Activated CD4-positive, alpha-beta T cell treated with anti-CD3 and anti-CD28 coated beads, Interleukin-2, amount 50 U/mL, for 48 hours (primary cell): ENCODE measurements at places on chromosomes 4 and X.
A peak's percentile ranks its signal among the peaks of the same experiment; 100 is the strongest.

GRCh38 chr4:178463747-178464146, 1021.5 kb upstream of the AGA start:
- DNase-seq: no peak

DNA sequence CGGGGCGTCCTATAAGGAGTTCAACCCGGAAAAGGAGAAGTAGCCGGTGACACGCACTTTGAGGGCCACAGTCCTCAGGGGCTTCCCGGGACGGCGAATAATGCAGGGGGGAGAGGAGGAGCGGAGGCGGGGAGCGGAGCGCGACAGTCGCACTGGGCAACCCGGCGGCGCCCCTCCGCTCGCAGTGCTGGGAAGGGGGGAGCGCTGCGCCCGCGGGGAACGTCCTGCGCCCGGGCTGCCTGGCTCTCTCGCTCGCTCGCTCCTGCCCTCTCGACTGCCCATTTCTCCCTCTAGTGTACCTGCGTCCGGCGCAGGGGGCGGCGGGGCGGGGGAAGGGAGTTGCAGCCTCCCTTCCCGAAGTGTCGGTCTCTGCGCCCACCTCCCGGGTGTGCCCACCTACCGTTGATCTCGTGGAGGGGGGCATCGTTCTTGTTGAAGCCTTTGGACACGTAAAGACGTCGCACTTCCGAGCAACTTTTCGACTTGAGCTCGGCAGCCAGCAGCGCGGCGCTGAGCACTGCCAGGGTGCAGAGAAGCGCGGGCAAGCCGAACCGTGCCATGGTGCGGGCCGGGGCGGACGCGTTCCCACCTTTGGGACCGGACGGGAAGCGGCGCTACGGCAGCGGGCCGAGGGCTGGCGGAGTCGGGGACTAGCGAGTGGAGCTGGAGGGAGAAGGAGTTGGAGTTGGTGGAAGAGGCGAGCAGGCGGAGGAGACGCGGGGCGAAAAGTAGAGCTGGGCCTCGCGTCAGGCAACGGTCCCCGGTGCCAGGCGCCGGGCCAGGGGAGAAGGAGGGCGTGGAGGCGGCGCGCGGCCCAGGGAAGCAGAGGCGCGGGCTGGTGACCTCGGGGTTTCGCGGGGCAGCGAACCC, 648 bp downstream of the GPC4 start:
- peak; percentile 0 for DNase-seq

DNA sequence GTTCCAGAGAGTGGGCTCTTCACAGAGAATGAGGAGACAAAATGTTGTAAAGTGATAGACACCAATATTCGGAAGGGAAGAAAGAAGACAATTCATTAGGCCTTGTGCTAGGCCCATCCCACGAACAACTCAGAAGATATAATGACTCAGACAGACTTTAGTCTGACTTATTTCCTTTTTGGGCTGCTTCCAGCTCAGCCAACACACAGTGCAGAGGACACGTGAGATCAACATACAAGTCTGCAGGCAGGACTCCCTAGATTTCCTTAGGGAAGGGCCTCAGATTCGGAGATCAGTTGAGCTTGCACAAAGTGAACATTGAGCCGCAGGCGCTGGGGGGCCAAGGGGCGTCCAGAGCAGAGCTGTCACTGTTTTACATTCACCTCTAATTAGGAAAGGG, 290.7 kb upstream of the TENM3 start:
- DNase-seq: no peak

- DNase-seq: no peak
Measured at GRCh38 chr4:101678180-101678579, 112.3 kb upstream of the BANK1 start.

- no peak for DNase-seq
Measured at GRCh38 chrX:32530802-32531403, 680.4 kb downstream of the DMD start.

DNA sequence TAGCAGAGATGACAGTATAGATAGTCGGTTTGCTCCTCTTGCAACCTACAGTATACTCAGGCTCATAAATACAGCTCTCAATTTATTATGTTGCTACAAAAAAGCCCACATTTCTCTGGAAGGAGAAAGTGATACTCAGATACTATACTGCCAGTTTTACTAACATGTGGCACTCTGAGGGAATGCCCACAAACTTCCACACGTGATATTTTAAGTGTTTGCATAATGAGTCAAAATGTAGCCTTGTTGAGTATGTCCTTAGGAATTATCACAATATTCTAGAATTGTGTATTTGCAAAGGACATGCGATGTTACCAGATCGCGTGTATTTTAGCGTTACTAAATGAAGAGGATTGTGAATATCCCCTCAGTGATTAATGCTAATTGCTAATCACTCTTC, 929.1 kb downstream of the STIM2 start:
- DNase-seq: no peak

DNA sequence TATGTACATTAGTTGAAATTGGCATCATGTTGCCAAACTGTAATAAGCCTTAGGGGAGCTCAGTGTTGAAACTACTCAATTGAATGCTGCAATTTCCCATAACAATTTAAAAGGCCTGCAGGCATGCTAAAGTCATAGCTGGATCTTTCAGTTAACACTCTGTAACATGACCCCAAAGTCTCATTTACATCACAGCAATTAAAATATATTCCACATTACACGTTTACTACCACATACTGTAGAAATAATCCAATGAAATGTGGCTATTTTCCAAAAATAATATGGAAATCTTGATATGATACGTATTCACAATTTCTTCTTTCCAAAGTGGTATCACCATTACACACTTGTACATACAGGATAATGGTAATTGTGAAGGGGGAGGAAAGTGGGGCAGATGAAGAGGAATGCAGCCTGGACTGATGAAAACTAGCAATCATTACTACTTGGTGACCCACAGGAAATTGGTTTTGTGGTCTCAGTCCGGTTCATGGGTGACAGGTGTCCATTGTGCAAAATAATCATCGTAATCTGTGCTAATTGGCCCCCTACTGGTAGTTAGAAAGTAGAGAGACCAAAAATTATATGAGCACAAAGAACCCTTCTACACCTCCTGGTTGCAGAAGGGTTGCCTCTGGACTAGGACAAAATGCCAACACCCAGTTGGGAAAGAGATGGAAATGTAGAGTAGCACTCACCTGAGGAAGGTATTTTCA, 63.7 kb downstream of the TENM3 start:
- no peak for DNase-seq

GRCh38 chr4:11724731-11725130, 296.0 kb upstream of the HS3ST1 start:
- no peak for DNase-seq

GRCh38 chr4:176654565-176655216, 138.0 kb downstream of the VEGFC start:
- no peak for DNase-seq

DNA sequence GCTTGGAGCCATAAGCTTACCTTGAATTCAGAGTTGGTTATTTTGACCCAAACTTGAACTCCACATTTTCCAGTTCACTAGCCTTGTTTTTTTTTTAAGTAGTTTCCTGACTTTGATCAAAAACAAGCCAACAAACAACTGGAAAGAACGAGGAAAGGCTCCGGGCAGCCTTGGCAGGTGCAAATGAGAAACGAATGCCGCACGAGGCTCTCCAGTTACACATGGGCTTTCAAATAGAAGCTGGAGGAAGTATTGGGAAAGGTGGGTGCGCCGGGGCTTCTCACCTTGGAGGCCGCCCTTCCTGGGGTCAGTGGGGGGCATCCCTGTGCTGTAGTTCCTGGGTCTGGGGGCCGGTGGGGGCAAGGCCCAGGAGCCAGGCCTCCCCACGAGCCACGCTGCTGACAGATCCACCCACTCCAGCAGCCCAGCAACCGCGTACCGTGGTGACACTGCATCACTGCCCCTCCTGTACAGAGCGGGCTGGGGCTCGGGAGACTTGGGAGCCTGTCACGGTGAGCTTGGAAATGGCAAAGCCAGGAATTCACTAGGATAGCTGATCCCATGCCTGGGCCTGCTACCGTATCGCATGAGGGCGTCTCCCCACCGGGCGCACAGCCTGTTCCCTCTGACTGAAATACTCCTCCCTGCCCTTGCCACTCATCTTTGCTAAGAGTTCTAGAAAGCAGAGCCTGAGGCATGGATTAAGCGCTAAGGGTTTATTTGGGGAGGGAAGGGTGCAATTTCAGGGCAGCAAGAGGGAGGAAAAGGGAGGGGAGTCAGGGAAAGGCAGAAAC, 50.9 kb upstream of the ADRA2C start:
- DNase-seq: no peak

GRCh38 chrX:114611018-114611619, 27.2 kb downstream of the HTR2C start:
- peak; percentile 1 for DNase-seq

DNA sequence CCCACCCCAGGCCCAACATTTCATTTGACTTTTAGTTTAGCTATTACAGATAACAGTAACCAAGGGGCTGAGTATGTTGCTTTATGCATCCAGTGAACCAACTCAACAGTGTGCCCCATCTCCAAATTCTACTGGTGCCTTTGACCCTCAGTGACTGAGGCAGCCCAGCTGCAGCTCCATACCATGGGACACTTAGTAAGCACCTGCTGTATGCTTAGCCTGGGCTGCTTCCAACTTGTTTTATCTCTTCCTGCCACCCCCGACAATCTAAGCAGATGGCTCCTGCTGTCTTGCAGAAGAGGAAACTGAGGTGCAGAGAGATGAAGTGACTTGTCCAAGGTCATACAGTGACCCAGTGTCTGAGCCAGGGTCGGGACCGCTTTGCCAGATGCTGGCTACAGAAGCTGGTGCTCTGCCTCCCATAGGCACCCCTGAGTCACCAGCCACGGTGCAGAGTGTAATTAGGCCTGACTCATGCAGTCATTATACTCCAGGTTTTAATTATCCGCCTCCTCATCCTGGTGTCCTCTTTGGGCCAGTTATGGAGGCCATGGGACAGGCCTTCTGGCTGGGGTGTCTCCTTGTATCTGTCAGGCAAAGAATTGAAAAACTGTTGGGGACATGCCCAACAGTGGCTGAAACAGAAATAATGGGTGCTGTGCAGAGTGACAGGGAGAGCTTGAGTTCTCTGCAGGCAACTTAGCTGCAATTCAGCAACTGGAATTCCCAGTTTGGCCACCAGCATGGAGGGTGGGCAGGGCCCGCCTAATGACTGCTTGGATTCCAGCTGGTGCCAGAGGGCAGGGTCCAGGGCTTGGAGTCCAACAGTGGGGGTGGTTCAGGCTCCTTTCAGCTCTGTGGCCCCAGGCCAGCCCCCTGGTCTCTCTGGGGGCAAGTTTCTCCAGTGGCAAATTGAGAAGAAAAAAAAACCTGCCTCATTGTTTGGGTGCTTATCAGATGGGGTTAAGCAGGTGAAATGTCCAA, 8.2 kb upstream of the GPR78 start:
- no peak for DNase-seq

- no peak for DNase-seq
Measured at GRCh38 chrX:31331015-31331414, 259.2 kb upstream of the FTHL17 start.

- DNase-seq: no peak
Measured at GRCh38 chr4:101981756-101982155, 191.2 kb downstream of the BANK1 start.

DNA sequence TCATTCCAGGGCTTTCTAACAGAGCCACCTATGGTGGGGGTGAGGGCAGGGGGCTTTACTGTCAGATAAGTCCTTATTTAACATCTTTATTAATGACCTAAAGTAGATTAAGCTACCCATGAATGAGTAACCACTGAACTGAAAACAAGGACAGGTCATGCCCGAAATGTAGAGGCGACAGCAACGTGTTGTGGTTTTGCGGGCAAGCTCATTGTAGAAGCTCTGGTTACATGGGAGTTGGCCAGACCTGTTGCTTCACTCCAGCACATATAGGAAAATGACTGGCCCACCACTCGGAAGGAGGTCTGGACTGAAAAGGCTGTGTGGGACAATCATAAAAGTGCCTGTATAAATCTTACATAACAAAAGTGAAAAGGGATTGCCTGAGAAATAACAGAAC, 109.6 kb upstream of the NDP start:
- no peak for DNase-seq

- no peak for DNase-seq
Measured at GRCh38 chr4:156634612-156635011, 337.0 kb downstream of the PDGFC start.

- no peak for DNase-seq
Measured at GRCh38 chrX:53044995-53045394, 3.6 kb upstream of the GPR173 start.

GRCh38 chrX:14359727-14360126, 169.6 kb upstream of the GLRA2 start:
- DNase-seq: no peak

DNA sequence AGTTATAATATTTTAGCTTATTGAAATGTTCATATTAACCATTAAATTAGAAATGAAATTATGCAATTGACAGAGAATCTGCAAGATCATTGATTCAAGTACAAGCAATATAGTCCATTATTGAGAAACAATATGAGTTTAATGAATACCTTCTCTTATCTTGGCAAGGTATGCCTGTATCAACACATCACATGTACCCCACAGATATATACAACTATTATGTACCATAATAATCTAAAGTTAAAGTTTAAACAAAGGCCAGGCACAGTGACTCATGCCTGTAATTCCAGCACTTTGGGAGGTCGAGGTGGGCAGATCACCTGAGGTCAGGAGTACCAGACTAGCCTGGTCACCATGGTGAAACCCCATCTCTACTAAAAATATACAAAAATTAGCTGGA, 514.7 kb downstream of the PCDH7 start:
- DNase-seq: no peak

- no peak for DNase-seq
Measured at GRCh38 chr4:23697722-23698121, 192.1 kb downstream of the PPARGC1A start.

- DNase-seq: no peak
Measured at GRCh38 chr4:151231915-151232595, 44.9 kb upstream of the PRSS48 start.

DNA sequence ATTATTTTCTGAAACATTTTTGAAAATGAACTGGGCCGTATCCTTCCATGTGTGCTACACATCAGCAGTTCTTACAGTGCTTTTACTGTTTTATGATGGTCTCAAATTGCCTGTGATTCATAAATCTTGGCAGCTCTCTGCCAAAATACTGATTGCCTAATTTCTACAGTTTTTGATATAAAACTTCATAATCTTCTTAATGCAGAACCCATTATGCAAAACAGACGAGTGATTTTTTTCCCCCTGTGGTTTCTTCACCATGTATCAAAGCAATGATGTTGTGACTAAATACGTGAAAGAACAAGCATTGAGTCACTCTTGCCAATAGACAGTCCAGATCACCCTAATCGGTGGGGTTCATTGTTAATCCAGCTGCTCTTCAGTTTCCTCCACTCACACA, 156.4 kb upstream of the WDR1 start:
- no peak for DNase-seq

GRCh38 chr4:162406637-162407365, 243.0 kb upstream of the FSTL5 start:
- no peak for DNase-seq

- DNase-seq: no peak
Measured at GRCh38 chrX:15399962-15400391, 15.8 kb upstream of the VEGFD start.

GRCh38 chrX:17623750-17624149, 113.5 kb upstream of the SCML1 start:
- no peak for DNase-seq

GRCh38 chr4:36677874-36678273, 396.5 kb downstream of the DTHD1 start:
- no peak for DNase-seq
